ENCODE measurements at places on chromosomes 5 and 9.

DNA sequence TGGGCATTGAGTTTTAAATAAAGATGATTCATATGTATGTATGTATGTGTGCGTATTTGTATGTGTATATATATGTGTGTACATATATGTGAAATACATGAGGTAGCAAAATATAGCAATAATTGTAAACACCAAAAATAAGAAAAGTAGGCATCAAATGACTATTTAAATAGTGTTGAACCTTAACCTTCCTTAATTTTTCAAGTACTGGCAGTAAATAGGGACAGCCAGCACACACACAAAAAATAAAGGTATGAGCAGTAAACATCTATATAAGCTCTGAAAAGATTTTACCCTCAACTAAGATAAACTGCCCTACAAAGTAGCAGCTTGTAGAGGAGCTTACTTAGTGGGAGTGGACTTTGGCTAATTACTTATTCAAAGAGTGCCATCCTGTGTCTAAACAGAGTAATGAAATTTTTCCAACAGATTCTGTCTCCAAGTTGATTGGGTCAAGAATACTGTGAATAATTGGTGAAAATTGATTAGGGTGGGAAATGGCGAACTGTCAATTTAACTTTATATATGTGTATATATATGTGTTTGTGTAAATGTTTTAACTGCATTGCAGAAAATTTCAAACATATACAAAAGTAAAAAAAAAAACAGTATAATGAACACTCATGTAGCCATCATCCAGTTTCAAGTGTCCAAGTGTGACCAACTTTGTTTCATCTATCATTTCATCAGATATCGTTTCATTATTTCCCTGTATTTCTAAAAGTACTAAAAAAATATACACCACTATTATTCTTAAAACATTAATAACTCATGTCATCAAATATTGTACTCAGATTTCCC, 2.0 kb upstream of the ADAMTS6 start:
- H3K36me3 ChIP-seq, result no peaks in the 10 kb centered on the region
- peaks cover 13% of the 10 kb centered on the region for H3K27me3 ChIP-seq
- H3K27ac ChIP-seq, result peak overlapping the region; percentile 55
- peak overlapping the region; percentile 52 for H3K4me3 ChIP-seq
- DNase-seq, result peak; percentile 75

GRCh38 chr9:134918646-134919045, 934 bp upstream of the FCN1 start:
- peak; percentile 4 for DNase-seq
- no peak overlapping the region for H3K4me3 ChIP-seq
- no peak overlapping the region for H3K27ac ChIP-seq

DNA sequence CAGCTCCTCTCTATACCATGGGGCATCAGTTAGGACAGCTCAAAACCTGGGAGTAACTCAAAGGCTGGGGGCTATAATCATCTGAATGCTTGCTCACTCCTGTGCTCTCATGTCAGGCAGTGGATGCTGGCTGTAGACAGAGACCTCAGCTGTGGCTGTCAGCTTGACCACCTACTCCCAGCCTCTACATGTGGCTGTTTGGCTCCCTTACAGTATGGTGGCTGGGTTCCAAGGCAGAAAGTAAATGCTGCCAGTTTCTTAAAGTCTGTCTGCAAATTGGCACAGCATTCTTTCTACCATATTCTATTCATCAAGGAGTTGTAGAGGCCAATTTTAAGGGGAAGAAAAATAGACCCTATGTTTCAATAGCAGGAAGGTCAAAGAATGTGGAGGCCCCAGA, 66.9 kb downstream of the TMC1 start:
- DNase-seq, result no peak
- H3K27ac ChIP-seq, result no peak overlapping the region
- no peak overlapping the region for H3K4me3 ChIP-seq
- peaks cover 7% of the 10 kb centered on the region for H3K4me1 ChIP-seq

GRCh38 chr5:148499452-148499851, 115.7 kb downstream of the FBXO38 start:
- H3K27me3 ChIP-seq, result no peaks in the 10 kb centered on the region
- H3K27ac ChIP-seq, result no peak overlapping the region
- no peaks in the 10 kb centered on the region for H3K36me3 ChIP-seq
- no peak for DNase-seq

DNA sequence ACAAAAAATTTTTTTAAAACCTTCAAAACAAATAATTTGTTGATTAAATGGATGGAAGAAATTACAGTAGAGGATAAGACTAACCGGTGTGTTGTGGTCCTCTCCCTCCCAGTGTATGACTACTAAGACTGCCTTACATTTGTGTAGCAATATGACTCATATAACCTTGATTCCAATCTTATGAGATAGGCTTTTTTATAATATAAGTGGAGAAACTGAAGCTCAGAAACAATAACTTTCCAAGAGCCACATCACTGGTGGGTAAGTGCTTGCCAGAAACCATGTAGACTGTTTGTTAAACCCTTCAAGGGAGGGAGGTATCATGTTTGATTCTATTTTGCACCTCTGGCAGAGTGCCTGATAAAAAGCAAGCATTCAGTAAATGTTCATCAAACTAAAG, 47.5 kb downstream of the NLN start:
- H3K36me3 ChIP-seq, result no peaks in the 10 kb centered on the region
- H3K4me1 ChIP-seq, result no peaks in the 10 kb centered on the region
- H3K4me3 ChIP-seq, result no peak overlapping the region
- H3K27ac ChIP-seq, result no peak overlapping the region
- H3K27me3 ChIP-seq, result no peaks in the 10 kb centered on the region

DNA sequence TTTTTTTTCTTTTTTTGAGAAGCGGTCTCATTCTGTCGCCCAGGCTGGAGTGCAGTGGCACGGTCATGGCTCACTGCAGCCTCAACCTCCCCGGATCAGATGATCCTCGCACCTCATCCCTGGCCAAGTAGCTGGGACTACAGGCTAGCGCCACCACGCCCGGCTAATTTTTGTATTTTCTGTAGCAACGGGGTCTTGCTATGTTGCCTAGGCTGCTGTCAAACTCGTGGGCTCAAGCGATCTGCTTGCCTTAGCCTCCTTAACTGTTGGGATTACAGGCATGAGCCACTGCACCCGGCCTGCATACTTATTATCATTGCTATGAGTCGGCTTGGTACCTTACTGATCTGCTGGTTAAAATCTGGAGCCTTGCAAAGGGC, 790 bp upstream of the IARS1 start:
- DNase-seq, result peak; percentile 31
- peaks cover 22% of the 10 kb centered on the region for H3K36me3 ChIP-seq
- peak overlapping the region; percentile 89 for H3K4me3 ChIP-seq
- H3K27ac ChIP-seq, result peak overlapping the region; percentile 72
- no peaks in the 10 kb centered on the region for H3K27me3 ChIP-seq

GRCh38 chr5:78593465-78593864, 55.1 kb downstream of the LHFPL2 start:
- DNase-seq, result no peak
- no peak overlapping the region for H3K4me3 ChIP-seq
- H3K36me3 ChIP-seq, result no peaks in the 10 kb centered on the region
- no peaks in the 10 kb centered on the region for H3K27me3 ChIP-seq

GRCh38 chr5:83724001-83724400, 3.3 kb upstream of the HAPLN1 start:
- H3K4me1 ChIP-seq, result no peaks in the 10 kb centered on the region
- DNase-seq, result no peak
- H3K27me3 ChIP-seq, result peaks cover 19% of the 10 kb centered on the region
- H3K36me3 ChIP-seq, result no peaks in the 10 kb centered on the region
- H3K27ac ChIP-seq, result no peak overlapping the region

DNA sequence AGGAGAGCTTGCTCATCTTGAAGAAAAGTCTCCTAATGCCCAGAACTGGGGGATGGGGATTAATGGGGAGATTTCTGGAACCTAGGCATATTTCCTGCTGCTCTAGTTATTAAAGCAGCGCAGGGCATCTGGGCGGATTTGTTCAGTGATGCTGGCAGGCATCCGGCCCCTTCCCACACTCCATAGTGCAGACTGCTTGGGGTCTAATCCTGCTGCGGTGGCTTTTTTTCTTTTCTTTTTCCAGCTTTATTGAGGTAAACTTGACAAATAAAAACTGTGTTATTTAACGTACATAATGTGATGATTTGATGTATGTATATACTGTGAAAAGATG, 30.7 kb downstream of the PPARGC1B start:
- H3K36me3 ChIP-seq, result no peaks in the 10 kb centered on the region
- H3K27me3 ChIP-seq, result no peaks in the 10 kb centered on the region
- H3K4me3 ChIP-seq, result no peak overlapping the region
- H3K4me1 ChIP-seq, result no peaks in the 10 kb centered on the region

- no peaks in the 10 kb centered on the region for H3K36me3 ChIP-seq
- DNase-seq, result no peak
- no peaks in the 10 kb centered on the region for H3K27me3 ChIP-seq
- H3K4me3 ChIP-seq, result no peak overlapping the region
- H3K4me1 ChIP-seq, result peaks cover 10% of the 10 kb centered on the region
- H3K27ac ChIP-seq, result peak overlapping the region; percentile 46
Measured at GRCh38 chr5:14156650-14157492, 13.7 kb downstream of the TRIO start.

DNA sequence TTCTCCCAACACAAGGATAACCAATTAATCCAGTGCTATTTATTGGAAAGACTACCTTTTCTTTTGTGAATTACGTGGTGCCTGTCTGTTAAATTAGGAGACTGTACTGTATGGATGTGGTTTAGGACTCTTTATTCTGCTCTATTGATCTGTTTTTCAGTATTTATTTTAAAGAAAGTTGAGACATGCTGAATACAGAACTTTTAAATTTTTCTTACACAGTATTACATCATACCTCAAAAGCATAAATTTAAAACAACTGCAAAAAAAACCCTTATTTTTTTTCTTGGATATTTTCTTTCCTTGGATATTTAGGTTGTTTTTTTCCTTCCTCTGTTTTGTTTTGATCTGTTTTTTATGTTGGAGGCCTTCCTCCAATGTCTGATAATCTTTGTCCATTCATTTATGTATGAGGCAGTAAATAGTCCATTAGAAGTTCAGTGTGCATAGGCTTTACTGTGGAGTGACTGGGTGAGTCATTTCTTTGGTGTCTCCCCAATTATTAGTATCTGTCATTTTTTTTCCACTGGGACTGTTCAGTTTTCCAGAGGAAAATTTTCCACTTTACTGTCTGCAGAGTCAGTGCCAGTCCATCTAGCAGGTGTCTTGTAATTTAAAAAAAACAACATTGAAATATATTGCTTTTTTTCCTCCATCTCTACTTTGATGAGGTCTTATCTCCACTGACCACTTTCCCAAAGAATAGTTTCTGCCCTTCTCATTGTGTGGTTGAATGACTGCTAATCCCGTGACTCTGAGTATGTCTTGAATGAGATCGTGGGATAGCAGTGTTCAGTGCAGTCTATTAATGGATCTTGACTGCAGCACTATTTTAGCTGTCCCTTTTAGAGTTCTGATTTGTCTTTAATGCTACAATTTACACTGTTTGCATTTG, 15.2 kb downstream of the CYSTM1 start:
- no peak overlapping the region for H3K4me3 ChIP-seq
- no peaks in the 10 kb centered on the region for H3K27me3 ChIP-seq
- no peaks in the 10 kb centered on the region for H3K36me3 ChIP-seq
- DNase-seq, result no peak
- H3K4me1 ChIP-seq, result peaks cover 3% of the 10 kb centered on the region
- no peak overlapping the region for H3K27ac ChIP-seq

GRCh38 chr9:126420135-126420534, 93.5 kb downstream of the MVB12B start:
- H3K4me1 ChIP-seq, result peaks cover 25% of the 10 kb centered on the region
- DNase-seq, result no peak
- H3K36me3 ChIP-seq, result no peaks in the 10 kb centered on the region
- H3K4me3 ChIP-seq, result no peak overlapping the region

- no peak overlapping the region for H3K4me3 ChIP-seq
- no peaks in the 10 kb centered on the region for H3K36me3 ChIP-seq
- H3K27ac ChIP-seq, result no peak overlapping the region
- peaks cover 2% of the 10 kb centered on the region for H3K27me3 ChIP-seq
- no peaks in the 10 kb centered on the region for H3K4me1 ChIP-seq
Measured at GRCh38 chr9:6123416-6123815, 92.2 kb upstream of the IL33 start.

DNA sequence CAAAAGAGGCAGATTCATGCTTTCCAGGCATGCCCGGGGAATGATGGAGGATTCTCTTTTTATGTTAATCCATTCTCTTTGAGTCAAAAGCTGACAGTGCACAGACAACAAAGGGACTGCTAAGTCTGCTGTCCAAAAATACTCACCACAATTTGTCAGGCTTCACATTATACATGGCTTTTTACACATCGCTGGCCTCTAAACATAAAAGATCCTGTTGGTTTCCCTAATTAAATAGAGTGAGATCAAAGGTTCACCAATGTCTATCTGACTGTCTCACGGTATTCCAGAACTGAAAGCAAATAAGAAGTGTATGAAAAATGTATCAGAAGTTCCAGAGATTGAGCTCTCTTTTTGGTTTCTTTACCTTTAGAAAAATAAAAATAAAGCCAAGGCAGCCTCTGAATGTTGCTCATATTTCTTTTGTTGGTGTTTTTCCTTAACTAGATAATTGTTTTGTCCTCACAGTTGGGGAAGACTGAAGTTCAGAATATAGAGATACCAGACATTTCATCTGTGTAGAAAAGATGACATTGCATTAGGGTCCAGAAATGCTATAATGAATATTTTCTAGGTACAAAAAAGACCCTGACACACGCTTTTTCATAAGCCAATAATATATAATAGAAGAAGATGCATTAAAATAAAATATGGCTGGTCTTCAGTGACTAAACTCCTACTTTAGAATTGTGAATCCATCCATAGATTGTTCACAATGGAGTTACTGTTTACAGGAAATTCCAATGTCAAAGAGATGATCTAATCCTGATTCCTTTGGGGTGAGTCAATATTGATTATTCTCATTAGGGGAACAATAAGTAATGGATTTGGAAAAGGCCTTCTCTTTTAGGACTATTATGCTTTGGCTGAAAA, 688.2 kb upstream of the CDH6 start:
- H3K4me3 ChIP-seq, result no peak overlapping the region
- no peak overlapping the region for H3K27ac ChIP-seq
- H3K27me3 ChIP-seq, result no peaks in the 10 kb centered on the region

GRCh38 chr5:92945605-92946097, 635.4 kb downstream of the NR2F1-AS1 start:
- no peak overlapping the region for H3K27ac ChIP-seq
- no peak for DNase-seq
- H3K4me1 ChIP-seq, result no peaks in the 10 kb centered on the region
- no peaks in the 10 kb centered on the region for H3K27me3 ChIP-seq
- no peak overlapping the region for H3K4me3 ChIP-seq

DNA sequence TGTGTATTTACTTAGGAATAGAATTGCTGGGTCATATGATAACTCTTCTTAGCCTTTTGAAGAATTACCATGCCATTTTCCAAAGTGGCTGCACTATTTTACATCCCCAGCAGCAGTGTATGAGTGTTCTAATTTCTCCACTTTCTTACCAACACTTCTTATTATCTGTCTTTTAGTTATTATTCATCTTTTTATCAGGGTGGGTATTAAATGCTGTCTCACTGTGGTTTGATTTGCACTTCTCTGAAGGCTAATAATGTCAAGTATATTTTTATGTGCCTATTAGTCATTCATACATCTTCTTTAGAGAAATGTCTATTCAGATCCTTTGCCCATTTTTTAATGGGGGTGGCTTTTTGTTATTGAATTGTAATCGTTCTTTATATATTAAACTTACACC, 36.8 kb downstream of the SLC1A3 start:
- no peak overlapping the region for H3K27ac ChIP-seq
- H3K36me3 ChIP-seq, result no peaks in the 10 kb centered on the region
- no peak overlapping the region for H3K4me3 ChIP-seq

GRCh38 chr9:35254984-35255857, 93.4 kb downstream of the UNC13B start:
- H3K27me3 ChIP-seq, result no peaks in the 10 kb centered on the region
- H3K4me1 ChIP-seq, result no peaks in the 10 kb centered on the region
- no peak overlapping the region for H3K4me3 ChIP-seq
- DNase-seq, result no peak
- no peaks in the 10 kb centered on the region for H3K36me3 ChIP-seq
- no peak overlapping the region for H3K27ac ChIP-seq

GRCh38 chr5:15013654-15014463, 142.3 kb upstream of the ANKH start:
- no peaks in the 10 kb centered on the region for H3K4me1 ChIP-seq
- H3K36me3 ChIP-seq, result no peaks in the 10 kb centered on the region
- H3K27me3 ChIP-seq, result no peaks in the 10 kb centered on the region
- H3K27ac ChIP-seq, result no peak overlapping the region
